ENCODE measurements at places on chromosomes 7 and 10.
A peak's percentile ranks its signal among the peaks of the same experiment; 100 is the strongest.

GRCh38 chr7:131691454-131692130 lies 135.2 kb upstream of the PODXL start:
- no peak for DNase-seq

GRCh38 chr10:103592186-103593021 lies 98.9 kb downstream of the NEURL1 start:
- peak; percentile 60 for DNase-seq

DNA sequence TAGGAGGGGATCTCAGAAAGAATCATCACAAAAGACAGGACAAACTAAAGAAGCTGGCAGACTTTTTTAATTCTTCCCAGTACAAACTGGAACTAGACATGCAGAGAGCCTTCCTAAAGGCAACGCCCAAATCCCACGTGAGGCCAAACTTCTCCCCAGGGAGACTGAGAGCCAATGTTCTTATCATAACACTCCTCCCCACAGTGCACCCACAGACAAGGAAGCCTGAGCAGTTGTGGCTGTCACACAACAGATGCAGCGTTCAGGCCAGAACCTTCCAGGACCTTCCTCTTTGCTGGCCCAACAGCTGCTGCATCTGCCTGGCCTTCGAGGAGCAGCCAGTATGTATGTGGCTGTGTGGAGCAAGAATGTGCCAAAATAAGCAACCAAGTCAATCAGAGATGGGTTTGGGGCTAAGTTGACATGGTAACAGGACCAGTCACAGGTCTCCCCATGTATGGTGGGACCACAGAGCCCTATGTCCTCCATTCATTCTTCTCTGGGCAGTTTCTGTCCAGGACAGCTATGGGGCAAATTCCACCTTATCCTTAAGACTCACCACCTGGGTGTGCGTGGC lies 34.9 kb downstream of the SRPK2 start:
- DNase-seq = no peak

- no peak for DNase-seq
Observed at GRCh38 chr7:82778021-82778420, 334.4 kb upstream of the CACNA2D1 start.

DNA sequence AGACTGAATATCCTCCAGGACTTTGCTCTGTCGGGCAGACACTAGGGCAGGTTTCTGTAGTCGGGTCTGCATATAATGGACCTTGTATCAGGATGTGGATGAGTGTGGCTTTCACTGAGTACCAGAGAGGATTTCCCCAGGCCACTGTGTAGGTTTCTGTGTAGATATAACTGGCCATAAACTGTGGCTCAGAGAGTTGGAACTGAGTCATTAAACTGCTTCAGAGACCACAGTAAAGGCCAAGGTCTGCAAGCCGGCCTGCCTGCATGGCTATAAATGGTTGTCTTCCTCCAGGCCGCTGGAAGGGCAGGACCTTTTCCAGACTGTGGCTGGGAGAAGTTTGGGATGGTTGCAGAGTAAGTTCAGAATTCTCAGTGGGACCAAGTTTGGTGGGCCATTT lies 16.9 kb downstream of the ZNF92 start:
- DNase-seq = no peak

DNA sequence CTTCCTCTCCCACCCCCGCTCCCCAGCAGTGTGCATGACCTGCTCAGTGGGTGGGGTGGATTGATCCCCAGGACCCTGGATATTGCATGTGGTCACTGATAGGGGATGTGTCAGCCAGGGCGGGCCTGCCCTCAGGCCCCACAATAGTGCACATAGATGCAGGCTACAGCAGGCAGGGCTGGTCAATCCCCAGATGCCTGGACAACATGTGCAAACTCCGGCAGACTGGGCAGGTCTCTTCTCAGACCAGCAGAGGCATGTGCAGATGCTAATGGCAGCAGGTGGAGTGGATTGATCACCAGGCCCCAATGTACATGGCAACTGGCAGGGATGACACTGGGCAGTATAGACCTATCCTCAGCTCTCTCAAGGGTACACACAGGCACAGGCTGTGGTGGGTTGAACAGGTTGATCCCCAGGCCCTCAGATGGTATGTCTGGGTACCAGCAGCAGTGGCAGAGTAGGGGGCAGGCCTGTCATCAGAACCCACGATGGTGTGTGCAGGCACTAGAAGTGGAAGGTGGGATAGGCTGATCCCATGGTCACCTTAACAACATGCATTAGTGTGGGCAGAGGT lies 98.6 kb downstream of the LANCL2 start:
- no peak for DNase-seq

DNA sequence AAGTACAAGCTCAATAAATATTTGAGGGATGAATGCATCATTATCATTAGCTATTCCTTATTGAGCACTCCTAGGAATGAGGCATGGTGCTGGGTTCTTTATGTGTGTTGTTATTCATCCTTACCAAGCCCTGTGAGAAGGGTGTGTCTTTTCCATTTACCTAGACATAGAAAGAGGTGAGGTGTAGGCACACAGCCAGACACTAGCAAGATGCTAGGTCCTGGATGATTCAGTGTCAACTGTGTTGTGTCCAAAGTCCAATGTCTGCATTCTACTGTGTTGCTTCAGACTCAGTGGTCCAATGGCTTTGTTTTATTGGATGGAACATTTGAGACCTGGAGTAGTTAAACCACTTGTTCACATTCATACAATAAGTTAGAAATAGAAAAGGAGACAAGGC lies 605.5 kb downstream of the LRMDA start:
- no peak for DNase-seq

DNA sequence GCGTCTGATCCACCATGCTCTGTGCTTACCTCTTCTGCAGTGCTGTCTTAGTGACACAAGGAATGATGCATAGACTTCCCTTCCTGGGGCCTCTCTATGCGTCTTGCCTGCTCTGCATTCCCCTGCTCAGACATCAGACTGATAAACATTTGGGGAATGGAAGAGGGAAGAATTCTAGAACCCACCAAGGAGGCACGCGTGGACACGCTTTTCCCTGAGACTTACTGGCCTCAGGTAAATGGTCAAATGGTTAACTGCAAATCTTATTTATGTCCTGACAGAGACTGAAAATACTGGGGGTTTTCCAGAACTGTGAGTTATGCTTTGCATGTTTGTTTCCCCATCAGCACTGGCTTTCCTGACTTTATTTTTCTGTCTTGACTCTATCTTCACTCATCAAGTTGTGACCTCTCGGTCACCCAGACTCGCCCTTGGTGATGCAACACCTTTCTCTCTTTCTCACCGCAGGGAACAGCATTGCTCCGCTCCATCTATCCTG lies 285.9 kb upstream of the FZD8 start:
- no peak for DNase-seq

GRCh38 chr10:122510736-122511135 lies 49.4 kb downstream of the HTRA1 start:
- no peak for DNase-seq

DNA sequence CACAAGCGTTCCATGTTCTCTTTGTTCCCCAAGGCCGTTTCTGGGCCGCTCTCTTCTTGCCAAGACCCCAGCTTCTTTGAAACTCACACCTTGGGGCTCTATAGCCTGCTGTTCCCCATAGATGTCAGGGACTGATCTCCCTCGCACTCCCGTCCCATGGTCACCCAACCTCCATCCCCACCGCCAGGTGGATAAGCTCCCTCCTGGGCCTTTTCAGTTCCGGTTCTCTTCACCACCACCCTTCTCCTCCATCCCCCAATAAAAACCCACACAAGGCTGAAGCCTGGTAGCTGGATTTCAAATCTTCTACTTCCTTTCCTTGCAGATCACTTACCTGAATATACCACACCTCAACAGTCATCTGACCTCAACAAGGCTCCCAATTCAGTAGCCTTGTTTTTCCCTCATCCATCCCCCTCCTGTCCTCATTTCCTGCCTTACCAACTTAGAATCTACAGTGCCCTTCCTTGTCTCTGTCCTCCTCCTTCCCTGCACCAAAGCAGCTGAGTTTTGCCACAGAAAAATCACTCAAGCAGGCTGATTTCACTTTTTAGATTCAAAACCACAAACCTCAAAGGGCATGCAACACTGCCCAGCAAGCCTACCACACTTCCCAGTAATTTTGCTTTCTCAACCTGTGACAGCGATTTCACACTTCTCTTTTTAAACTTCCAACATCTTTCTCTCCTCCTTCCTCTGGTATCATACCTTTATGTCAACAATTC lies 7.7 kb downstream of the SLC37A3 start:
- DNase-seq = no peak

GRCh38 chr7:14092331-14092730 lies 102.9 kb upstream of the ETV1 start:
- DNase-seq = no peak

DNA sequence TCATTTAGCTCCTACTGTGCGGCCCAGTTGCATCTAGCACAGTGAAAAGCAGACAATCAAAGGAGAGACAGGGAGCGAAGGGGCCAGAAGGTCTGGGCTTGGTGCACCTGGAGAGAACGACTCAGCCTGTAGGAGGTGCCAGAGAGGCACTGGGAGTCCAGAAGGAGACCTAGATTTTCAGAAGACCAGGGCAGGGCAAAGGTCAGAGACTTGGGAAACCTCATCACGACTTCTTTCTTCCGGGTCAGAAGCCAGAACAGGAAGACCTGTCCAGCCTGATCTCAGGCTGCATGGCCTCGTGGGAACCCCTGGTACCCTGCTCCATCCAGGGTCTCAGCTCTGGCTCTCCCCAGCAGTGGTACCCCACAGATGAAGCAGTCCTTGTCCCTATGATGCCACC lies 5.2 kb downstream of the AGAP3 start:
- no peak for DNase-seq

GRCh38 chr10:77212632-77213031 lies 425.0 kb downstream of the KCNMA1 start:
- DNase-seq = no peak

DNA sequence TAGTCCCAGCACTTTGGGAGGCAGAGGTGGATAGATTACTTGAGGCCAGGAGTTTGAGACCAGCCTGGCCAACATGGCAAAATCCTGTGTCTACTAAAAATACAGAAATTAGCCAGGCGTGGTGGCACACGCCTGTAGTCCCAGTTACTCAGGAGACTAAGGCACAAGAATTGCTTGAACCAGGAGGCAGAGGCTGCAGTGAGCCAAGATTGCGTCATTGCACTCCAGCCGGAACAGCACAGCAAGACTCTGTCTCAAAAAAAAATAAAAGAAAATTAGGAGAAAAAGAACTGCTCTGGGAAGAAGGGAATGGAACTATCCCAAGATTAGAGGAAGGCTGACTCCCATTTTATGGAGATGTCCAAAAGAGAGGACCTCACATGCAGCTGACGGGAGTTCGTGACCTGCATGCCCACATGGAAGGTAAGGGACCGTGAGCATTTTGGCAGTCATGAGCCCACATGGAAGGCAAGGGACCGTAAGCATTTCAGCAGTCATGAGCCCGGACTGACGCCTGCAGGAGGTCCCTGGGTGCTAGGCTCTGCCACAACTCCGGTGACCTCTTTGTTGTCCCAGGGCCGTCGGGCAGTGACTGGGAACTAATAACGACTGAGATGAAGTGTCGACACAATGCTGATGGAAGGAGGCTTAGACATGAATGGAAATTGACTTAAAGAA lies 18.6 kb upstream of the GTPBP4 start:
- no peak for DNase-seq

- no peak for DNase-seq
Observed at GRCh38 chr7:132518102-132518838, 58.0 kb downstream of the PLXNA4 start.

GRCh38 chr10:11553773-11554381 lies 57.6 kb downstream of the USP6NL start:
- DNase-seq = no peak

DNA sequence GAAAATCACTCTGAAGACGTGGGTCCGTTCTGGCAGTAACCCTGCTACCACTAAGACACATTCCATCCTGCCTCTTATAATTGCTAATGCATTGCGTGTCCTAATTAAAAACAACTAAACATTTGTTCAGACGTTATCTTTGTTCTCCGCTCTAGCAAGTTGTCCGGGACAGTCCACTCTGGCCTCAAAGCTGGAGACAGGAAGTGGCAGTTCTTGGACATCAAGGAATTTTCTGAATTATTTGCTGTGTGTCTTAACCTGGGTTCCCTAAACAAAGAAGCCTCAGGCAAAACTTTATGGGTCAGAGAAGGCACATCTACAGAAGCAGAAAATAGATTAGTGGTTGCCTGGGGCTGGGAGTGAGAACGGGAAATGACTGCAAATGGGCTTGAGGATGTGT lies 199.1 kb downstream of the CALN1 start:
- no peak for DNase-seq

GRCh38 chr10:106682175-106682574 lies 482.3 kb downstream of the SORCS1 start:
- DNase-seq = no peak

GRCh38 chr10:1424648-1425047 lies 312.7 kb downstream of the ADARB2 start:
- no peak for DNase-seq

DNA sequence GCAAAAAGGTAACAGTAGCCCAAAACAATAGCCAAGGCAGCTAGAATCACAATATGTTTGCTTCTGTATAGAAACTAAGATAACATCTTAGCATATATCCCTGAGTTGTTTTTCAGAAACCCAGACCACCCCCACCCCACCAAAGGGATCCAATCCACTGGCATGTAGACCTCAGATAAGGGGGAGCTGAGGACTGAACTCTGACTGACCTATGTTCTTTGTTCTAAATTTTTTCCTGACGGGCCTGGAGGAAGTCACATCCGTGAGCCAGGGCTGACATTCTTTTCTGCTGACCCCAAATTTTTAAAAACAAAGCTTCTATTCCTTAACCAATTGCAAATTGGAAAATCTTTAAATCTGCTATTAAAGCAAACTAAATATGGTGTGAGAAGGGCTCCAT lies 493.9 kb upstream of the IGFBP3 start:
- DNase-seq = no peak

DNA sequence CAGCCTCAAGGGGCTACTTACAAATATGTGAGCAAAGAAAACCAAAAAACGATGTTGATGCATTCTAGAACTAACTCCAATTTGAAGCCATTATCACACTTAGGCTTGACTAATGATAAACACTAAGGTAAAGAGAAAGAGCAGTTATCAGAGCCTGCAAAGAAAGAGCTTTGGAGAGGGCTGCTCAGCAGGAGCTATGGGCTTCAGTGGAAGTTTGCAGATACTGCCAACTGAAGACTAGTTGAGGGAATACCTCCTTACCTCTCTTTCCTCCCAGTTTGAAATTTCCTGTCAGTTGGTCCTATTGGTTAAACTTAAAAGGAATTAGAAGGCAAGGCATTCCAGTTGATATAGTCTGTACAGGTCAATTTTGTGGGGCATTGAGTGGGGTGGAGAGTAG lies 498.1 kb upstream of the POT1 start:
- no peak for DNase-seq

- DNase-seq = no peak
Observed at GRCh38 chr10:60810437-60811182, 32.3 kb downstream of the CDK1 start.

DNA sequence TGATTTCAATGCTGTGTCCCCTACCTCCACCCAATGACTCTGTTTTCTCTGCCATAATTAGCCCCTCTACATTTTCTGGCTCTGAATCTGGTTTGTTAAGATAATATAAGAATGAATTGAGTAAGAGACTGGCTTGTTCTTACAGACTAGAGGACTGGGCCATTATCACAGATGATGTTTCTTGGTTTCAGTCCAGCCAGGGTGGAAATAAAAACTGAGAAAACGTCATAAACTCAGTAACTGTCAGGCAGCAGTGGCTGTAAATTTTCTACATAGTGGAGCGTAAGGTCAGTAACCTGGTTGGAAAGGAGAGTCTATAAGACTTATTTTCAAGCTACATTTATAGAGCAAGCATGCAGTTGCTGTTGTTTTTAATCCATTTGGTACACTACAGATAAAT lies 485.4 kb downstream of the HTR7 start:
- DNase-seq = no peak

- no peak for DNase-seq
Observed at GRCh38 chr10:98602224-98602623, 155.5 kb upstream of the HPS1 start.

Measured in stimulated activated CD4-positive, alpha-beta T cell treated with anti-CD3 and anti-CD28 coated beads, Interleukin-2, amount 100 ng/mL, for 24 hours (primary cell).